Subcutaneous preadipocyte (primary cell): ENCODE measurements at places on chromosomes 1 and 21. TPM values are rescaled to one million over a fixed set of nuclear protein-coding genes. Genes with fewer than 3 reads are reported as not detected.

The TRAF5 gene
- 4.8 and 5.3 TPM in 2 replicates for total RNA-seq

The DNALI1 gene
- total RNA-seq, result 7.8 and 9.9 TPM in 2 replicates

The CA14 gene
- not detected in 2 replicates for total RNA-seq

The TFB2M gene
- 18.0 and 25.4 TPM in 2 replicates for total RNA-seq

The KLHDC9 gene
- total RNA-seq, result 0.20 and 0.73 TPM in 2 replicates

The FTCD gene
- 0.37 TPM in 1 of 2 replicates, not detected in the other for total RNA-seq

The NAXE gene
- total RNA-seq, result 53.2 and 57.0 TPM in 2 replicates

The NR5A2 gene
- total RNA-seq, result not detected in 2 replicates

The G0S2 gene
- total RNA-seq, result 1.6 and 23.9 TPM in 2 replicates

The TSPAN1 gene
- total RNA-seq, result 0.20 TPM in 1 of 2 replicates, not detected in the other

The OR2L2 gene
- under 0.01 TPM in 1 of 2 replicates, not detected in the other for total RNA-seq

The PADI2 gene
- total RNA-seq, result not detected in 2 replicates

The ROR1 gene
- 41.2 and 46.7 TPM in 2 replicates for total RNA-seq

The OPRD1 gene
- not detected in 2 replicates for total RNA-seq
